Central memory CD4-positive, alpha-beta T cell (primary cell): ENCODE measurements at places on chromosomes 1 and 21.

- peak; percentile 13 for DNase-seq
Measured at GRCh38 chr1:198761859-198762616, 123.2 kb downstream of the PTPRC start.

DNA sequence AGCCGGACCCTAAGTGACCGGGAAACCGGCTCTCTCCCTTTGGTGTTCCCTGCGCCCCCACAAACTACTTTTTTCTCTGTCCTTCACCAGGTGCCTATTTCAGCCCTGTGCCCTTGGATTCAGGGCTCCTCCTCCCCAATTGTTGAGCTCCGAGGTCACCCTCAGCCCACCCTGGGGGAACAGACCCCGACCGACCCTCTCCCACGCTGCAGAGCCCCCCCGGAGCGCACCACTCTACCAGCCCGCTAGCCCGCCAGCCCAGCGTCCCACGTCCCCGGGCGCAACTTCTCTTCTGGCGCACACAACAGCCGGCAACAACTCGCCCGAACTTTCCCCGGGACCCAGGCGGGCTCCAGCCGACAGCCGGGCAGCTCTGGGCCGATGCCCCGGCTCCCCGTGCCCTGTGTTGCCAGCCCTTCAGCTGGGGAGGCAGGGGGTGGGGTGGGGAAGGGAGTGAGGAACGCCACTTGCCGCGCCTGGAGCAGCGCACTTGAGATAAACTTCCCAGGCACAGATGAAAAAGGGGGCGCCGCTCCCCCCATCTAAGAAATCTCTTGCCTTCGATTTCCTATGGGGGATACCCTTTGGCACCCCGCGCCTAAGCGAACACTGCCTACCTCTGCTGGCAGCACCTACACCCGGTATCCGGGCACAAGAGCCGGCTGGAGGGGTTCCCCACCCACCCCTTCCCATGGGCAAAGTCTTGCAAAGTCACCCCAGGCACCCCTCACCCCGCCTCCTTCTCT is 997 bp downstream of the CASZ1 start:
- no peak for DNase-seq

DNA sequence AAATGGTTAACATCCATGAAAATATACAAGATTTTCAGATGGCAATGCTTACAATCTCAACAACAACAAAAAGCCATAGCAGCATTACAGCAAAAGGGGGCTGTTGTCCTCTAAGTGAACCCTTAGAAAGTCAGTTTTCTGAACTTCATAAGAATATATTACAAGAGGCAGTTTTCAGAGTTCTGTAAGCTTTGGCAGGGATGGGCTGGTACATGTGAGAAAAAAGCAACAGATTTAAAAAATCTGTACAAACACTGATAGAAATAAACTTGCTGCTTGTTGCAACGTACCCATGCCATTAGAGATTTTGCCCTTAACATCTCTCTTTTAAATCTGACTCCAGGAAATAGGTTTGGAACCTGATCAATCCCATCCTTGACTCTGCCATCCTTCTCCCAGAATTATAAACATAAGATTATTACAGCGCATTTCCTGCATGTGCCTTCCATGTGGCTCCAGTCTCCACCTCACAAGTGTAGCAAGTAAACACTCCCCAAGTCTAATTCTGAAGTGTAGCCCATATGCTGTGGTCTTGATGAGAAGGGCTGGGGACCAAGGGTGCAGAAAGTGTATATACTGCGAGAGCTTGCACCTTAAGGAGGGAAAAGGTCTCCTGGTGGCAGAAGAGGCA is 101.4 kb upstream of the TSPAN2 start:
- DNase-seq, result no peak

DNA sequence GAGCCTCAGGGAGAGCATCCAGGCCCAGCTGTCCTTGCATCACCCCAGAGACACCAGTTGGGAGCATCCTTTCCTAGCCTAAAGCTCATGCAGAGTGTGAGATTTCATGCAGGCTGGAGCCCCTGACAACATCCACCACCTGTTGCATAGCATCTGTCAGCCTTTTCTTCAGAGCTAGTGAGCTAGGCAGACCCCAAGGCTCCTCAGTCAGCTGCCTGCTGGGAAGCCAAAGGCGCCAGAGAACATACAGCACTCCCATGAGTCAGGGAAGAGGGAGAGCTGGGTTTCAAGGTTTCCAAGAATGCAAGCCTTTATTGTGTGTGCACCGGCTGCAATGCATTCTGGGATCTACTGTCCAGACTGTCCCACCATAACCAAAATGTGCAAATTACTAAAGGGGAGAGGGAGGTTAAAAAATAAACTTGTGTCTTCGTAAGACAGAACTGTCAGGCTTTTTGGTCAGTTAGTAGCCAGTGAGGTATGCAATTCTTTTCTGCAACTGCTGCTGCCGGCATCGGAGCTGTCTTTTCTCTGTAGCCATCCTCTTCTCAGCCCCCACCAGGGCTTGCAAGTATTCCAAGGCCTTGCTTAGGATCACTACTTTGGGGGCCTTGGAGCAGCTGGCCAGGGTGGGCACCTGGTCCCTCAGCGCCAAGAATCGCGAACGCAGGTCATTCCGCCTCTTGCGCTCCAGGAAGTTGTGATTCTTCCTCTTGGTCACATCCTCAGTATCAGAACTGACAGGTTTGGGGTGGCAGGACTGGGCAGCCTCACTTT is 4.6 kb downstream of the MYCL start:
- DNase-seq, result no peak

- DNase-seq, result no peak
Measured at GRCh38 chr1:206636671-206637070, 1.3 kb downstream of the DYRK3 start.

GRCh38 chr1:209109001-209109785 is 474.3 kb upstream of the CAMK1G start:
- no peak for DNase-seq

- DNase-seq, result no peak
Measured at GRCh38 chr1:98981917-98982513, 22.6 kb downstream of the PLPPR5 start.

GRCh38 chr1:186987065-186987464 is 158.3 kb downstream of the PLA2G4A start:
- no peak for DNase-seq

DNA sequence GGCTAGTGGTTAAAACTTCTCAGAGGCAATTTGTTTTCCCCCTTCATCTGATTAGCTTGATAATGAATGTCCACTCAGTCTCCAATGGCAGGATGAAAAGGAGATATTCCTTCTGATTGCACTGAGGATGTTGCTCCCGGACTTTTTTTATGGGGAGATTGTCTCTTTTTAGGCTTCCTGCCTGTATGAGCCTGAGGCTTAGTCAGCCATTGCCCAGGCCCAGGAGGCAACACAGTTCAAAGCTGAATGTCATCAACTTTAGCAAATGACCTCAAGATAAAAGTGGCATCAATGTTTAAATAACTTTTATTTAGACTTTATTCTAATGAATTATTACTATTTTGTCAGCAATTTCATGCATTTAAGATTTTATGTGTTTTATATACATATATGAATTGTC is 162.9 kb upstream of the PTBP2 start:
- DNase-seq, result no peak

- DNase-seq, result no peak
Measured at GRCh38 chr1:206047271-206047670, 5.7 kb upstream of the RHEX start.

DNA sequence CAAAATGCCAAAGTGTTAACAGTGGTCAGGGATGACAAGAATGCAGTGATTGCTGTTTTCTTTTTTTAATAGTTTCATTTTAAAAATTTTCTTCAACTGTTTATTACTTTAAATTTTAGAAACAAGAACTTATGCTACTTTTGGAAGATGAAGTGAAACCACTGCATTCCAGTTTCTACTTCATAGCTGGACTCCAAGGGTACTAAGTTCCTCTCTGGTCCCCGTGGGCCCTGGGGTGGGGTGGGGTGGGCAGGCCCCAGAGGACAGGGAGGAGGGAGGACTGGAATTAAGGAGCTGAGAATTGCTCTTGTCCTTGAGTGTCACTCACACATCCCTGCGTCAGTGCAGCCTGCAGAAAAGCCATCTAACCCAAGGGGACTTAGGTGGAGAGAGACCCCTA is 97.3 kb downstream of the RAVER2 start:
- no peak for DNase-seq

DNA sequence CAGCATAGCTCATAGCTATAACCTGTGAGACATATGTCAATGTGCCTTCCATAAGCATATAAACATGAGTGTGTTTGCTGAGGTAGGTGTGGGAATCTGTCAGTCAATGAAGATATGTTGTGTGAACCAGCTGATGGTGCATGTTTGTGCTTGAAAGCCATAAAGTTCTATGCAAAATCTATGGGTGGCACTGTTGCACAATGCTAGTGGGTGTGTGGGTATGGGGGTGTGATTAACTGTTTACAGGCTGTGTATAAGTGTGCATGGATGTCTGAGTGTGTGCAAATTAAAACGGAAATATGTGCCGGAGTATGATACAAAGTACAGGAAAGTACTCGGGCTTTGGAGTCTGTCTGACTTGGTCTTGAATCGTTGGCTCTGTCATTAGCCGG is 1.0 kb upstream of the ATP2B4 start:
- peak; percentile 83 for DNase-seq

- DNase-seq, result no peak
Measured at GRCh38 chr1:159282118-159282517, 20.0 kb upstream of the FCER1A start.

DNA sequence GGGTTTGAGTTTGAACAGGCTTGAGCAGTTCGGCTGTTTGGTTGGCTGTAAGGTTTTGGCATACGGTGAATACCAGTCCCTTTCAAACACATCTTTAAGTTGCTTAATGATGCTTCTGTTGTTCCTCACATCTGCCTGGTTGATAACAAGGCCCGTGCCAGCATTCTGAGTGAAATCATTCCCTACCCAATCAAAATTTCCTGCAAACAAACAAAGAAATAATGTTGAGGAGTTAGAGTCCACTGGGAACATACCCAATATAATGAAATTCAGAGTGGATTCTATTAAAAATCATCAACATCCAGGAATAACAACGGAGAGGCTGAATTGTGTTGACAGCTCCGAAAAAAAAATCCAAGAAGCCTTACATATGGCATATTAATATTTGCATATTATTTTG is 91.0 kb upstream of the MAP1LC3C start:
- no peak for DNase-seq

- DNase-seq, result no peak
Measured at GRCh38 chr1:203536575-203536974, 42.6 kb downstream of the OPTC start.

DNA sequence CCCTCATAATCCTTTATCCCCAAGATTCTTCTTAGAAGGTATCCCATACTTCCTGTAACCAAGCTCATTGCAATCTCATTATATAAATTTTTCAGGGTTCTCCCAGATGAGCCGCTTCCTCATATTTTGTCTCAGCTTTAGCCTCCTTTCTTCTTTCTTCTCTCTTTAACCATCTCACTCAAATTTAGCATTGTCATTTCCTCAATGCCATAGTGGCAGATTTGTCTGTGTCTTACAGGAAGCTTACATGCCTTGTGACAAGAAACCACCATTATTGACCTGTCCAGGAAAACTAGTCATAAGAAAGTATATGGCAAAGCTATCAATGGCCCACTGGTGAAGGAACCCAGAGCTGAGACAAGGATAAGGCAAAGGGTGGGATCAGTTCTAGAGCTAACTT is 6.0 kb upstream of the FCRL2 start:
- no peak for DNase-seq

GRCh38 chr1:108750476-108751181 is 4.2 kb downstream of the STXBP3 start:
- no peak for DNase-seq

DNA sequence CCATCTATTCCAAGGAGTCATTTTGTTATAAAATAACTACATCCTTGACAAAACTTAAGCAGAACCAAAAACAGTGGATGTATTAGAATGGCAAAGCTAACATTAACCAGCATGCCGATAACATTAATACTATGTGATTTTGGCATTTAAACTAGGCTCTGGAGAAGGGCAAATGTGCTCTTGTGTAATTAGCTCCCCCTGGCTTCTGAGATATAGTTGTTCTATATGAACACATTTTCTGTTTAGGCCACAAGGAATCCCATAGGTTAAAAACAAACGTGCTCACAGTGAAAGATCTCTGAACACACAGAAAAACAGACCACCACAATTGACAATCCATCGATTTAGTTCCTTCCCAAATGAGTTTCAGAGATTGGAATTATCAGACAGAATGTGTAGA is 57.4 kb upstream of the TARS2 start:
- DNase-seq, result no peak

DNA sequence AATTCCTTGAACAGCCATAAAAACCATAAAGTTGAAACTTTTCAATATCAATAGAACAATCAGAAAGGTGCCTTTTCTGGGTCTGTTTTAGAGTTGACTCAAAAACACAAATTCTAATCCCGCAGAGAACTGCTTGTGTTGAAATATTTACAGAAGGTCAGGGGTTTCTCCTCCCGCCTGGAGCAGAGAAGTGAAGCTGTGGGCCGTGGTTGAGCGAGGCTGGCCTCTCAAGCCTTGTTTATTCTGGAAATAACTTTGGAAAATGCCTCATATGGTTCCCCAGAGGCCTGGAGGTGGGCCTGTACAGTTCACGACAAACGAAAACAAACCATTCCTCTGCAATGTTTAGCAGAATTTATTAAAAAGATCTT is 90.8 kb upstream of the ERRFI1 start:
- no peak for DNase-seq

DNA sequence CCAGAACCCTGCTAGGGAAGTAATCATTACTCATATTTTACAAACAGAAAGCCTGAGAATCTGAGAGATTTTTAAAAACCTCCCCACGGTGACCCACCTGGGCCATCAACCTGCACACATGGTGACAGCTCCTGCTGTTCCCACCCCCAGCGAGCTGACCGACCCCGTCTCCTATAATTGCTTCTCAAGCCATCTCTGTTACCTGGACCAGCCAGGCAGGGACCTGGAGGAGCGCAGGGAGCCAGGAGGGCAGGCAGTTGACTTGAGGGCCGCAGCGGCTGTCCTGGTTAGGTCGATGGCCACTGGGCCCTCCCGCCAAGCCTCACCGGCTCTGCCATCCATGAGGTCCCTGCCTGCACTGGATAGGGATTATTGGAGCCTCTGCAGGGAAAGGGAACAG is 7.7 kb downstream of the TFF2 start:
- no peak for DNase-seq

GRCh38 chr1:81970416-81970815 is 169.7 kb downstream of the ADGRL2 start:
- DNase-seq, result no peak

DNA sequence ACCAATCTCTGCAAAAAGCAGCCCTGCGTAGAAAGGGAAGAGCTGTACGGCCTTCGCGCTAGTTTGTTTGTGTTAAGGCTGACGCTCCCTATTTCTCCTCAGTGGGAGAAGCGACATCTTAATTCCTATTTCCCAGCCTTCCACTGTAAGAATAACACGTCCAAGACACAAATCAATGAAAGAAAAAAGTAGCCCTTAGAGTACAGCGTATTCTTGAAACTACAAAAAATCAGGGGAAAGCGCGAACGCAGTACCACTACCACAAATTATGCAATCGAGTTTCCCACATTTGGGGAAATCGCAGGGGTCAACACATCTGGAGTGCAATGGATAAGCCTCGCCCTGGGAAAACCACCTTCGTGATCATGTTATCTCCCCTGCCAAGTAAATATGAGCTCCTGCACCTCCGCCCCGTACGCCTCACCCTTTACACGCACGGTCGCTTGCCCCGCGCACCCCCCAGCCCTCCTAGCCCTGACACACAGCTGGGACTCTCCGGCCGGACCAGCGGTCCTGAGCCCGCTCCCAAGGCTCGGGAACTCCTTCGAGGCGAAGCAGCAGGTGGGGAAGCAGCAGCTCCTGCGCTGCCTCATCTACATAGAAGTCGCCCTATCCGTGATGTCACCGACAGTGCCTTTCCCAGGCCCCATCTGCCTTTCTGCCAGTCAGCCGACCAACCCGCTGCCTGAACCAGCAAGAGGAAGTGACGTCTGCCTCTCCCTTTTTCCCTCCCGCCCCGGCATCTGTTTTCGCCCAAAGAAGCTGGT is 94.7 kb downstream of the PPIAL4G start:
- DNase-seq, result peak; percentile 85
